ENCODE measurements at places on chromosomes 7 and 10.

DNA sequence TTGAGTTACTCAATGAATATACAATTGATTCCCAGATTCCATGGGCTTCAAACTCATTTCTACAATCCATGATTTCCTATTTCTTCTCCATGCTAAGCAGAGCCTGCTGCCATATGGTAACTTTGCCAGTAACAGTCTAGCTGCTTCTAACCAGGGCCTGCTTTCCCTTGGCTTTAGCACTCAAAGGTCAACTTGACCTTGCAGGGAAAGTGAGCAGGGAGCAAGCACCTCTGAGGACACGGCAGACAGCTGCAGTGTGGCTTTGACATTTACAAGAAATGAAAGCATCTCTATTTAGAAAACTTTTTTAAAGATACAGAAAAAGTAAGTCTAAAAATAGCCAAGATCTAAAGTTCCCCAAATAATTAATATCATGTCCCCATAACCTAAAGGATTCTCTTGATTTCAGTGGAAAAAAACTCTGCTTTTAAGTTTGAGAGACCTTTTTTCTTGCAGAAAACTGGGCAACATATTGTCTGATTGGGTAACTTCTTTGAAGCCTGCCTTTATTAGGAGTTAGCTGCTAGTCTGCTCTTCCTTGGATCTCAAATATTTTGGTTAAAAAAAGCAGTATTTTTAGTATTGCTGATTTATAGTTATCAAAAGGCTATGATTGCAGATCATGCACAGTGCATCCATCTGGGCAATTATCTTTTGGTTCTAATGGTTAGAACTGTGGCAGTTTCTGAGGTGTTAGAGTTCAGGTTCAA, 257.9 kb downstream of the AHR start:
- DNase-seq: no peak

- peak; percentile 90 for DNase-seq
Observed at GRCh38 chr7:102404005-102404861, 8.1 kb downstream of the PRKRIP1 start.

DNA sequence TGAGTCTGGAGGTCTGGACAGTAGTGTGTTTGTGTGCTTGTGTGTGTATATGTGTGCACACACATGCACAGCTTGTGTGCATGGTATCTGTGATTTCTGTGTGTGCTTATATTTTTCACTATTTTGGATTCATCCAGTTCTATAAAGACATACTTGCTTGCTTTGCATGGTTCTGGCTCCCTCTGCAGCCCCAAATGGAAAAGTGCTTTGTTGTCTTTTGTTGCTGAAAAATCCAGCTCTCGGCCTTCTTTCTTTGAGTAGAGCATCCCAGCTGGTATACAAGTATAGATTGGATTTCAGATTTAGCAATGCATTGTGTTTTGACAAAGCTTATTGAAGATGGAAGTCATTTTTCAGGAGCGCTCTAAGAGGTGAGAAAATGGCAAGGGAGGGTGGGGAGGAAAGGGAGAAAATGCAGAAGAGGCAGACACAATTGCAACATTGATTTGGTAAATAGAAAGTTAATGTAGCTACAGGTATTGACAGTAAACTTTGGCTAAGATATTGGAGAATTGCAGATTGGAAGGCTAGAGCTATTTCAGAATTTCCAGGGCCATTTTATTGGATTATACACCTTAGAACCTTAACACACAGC, 333.9 kb downstream of the AUTS2 start:
- peak; percentile 46 for DNase-seq

- DNase-seq: peak; percentile 47
Observed at GRCh38 chr10:32446536-32447406, 831 bp downstream of the CCDC7 start.

DNA sequence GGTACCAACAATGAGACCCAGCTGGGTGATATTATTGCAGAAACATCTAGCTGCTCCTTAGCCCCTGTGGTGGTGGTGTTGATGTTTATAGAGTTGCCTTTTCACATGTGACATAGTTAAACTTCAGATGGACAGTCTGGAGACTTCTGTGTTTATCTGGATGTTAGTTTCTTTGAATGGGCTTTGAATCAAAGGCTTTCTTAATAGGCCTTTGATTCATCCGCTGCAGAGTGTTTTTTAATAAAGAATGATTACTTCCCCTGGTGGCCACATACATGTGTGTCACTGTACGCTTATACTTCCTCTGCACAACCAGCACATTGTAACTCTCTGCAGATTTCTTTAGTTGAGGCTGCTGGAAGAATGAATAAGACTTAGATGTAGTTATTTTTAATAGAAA, 221.0 kb downstream of the DYNC1I1 start:
- no peak for DNase-seq

DNA sequence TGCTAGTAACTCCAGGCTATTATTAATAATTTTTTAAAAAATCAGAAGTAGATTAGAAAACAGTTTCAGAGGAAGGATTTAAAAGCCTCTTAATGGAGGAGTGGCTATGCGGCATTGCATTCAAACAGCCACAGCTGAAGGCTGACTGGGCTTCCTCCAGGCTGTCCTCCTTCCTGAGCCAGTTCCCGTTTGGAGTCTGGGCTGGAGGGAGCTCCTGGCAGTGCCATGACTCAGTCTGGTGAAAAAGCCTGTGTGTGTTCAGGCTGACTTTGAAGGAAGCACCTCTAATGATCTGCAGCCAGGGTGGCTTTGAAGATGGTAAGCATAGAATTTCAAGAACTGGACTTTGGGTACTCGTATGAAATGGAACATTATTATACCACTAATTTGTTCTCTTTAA, 134.6 kb downstream of the DPP6 start:
- DNase-seq: no peak

Data from hematopoietic multipotent progenitor cell treated with erythropoietin and hydrocortisone succinate and interleukin-3 and kit ligand, for 6 days (in vitro differentiated cells).